Activated T-helper 1 cell treated with anti-CD3 and anti-CD28 coated beads, Interleukin-12 subunit alpha, Interleukin-12 subunit beta, Interleukin-2, Interleukin-4 antibody, amounts not matched to agents 30 ng/mL and 10 ng/mL and 1 ng/mL, durations not matched to agents 14 hours and 24 hours and 36 hours (primary cell): ENCODE measurements at places on chromosomes 1 and 21. TPM values are rescaled to one million over a fixed set of nuclear protein-coding genes. Genes with fewer than 3 reads are reported as not detected.

The OR1C1 gene
- not detected in 2 replicates for total RNA-seq

The ATXN7L2 gene
- total RNA-seq = 17.4 and 18.0 TPM in 2 replicates

The ROR1 gene
- 0.05 TPM in 1 of 2 replicates, not detected in the other for total RNA-seq

The TCHHL1 gene
- total RNA-seq = not detected in 2 replicates

The SPATA45 gene
- not detected in 2 replicates for total RNA-seq

The DARS2 gene
- 41.9 TPM in 2 replicates for total RNA-seq

The ADAMTS5 gene
- not detected in 2 replicates for total RNA-seq

The GNG12 gene
- total RNA-seq = 0.08 and 0.12 TPM in 2 replicates

The AMPD1 gene
- 0.56 TPM in 1 of 2 replicates, not detected in the other for total RNA-seq

The LIN28A gene
- not detected in 2 replicates for total RNA-seq

The UCHL5 gene
- 88.1 and 93.1 TPM in 2 replicates for total RNA-seq

The LCE6A gene
- total RNA-seq = not detected in 2 replicates

The C1orf50 gene
- total RNA-seq = 6.4 and 7.6 TPM in 2 replicates

The LRRC53 gene
- not detected in 2 replicates for total RNA-seq

The TSPEAR gene
- not detected in 2 replicates for total RNA-seq

The CAPZA1 gene
- total RNA-seq = 239 and 242 TPM in 2 replicates

The MYOM3 gene
- not detected in 2 replicates for total RNA-seq

The EFNA3 gene
- 2.8 and 3.0 TPM in 2 replicates for total RNA-seq

The ZNF687 gene
- 26.9 and 27.3 TPM in 2 replicates for total RNA-seq

The OR2T35 gene
- total RNA-seq = not detected in 2 replicates

The FCAMR gene
- not detected in 2 replicates for total RNA-seq

The SLC35D1 gene
- 20.4 and 20.5 TPM in 2 replicates for total RNA-seq

The COL11A1 gene
- not detected in 2 replicates for total RNA-seq

The HSD3B2 gene
- total RNA-seq = not detected in 2 replicates

The CFAP74 gene
- total RNA-seq = not detected in 2 replicates

The C1orf226 gene
- not detected in 2 replicates for total RNA-seq

The JAK1 gene
- total RNA-seq = 102 TPM in 2 replicates

The CACNA1E gene
- not detected in 2 replicates for total RNA-seq

The LRRIQ3 gene
- 0.31 and 0.49 TPM in 2 replicates for total RNA-seq

The LPAR3 gene
- total RNA-seq = 0.34 and 0.47 TPM in 2 replicates

The IGSF9 gene
- total RNA-seq = not detected in 2 replicates

The F5 gene
- total RNA-seq = 58.0 and 58.2 TPM in 2 replicates

The PIK3R3 gene
- 3.6 TPM in 2 replicates for total RNA-seq

The CD34 gene
- total RNA-seq = not detected in 2 replicates

The CFHR5 gene
- not detected in 2 replicates for total RNA-seq

The AADACL4 gene
- not detected in 2 replicates for total RNA-seq

The SPATA17 gene
- total RNA-seq = not detected in 2 replicates

The LCE5A gene
- total RNA-seq = not detected in 2 replicates

The CELA3A gene
- total RNA-seq = not detected in 2 replicates

The OR2T2 gene
- not detected in 2 replicates for total RNA-seq

The PTAFR gene
- total RNA-seq = 0.24 and 0.62 TPM in 2 replicates

The TBX19 gene
- total RNA-seq = 2.0 and 2.5 TPM in 2 replicates

The SPRR2E gene
- not detected in 2 replicates for total RNA-seq

The SMPDL3B gene
- 0.29 and 0.60 TPM in 2 replicates for total RNA-seq

The INSRR gene
- 0.65 and 0.78 TPM in 2 replicates for total RNA-seq

The BEND5 gene
- 3.0 and 4.2 TPM in 2 replicates for total RNA-seq

The LAMC1 gene
- total RNA-seq = 0.44 and 0.49 TPM in 2 replicates

The OR2L2 gene
- 0.07 and 0.08 TPM in 2 replicates for total RNA-seq

The HPDL gene
- total RNA-seq = 31.0 and 34.8 TPM in 2 replicates

The LMX1A gene
- total RNA-seq = not detected in 2 replicates

The PLA2G2A gene
- not detected in 2 replicates for total RNA-seq

The HAO2 gene
- total RNA-seq = not detected in 2 replicates

The PDC gene
- not detected in 2 replicates for total RNA-seq

The MIXL1 gene
- total RNA-seq = not detected in 2 replicates

The TMEM50A gene
- total RNA-seq = 99.8 and 102 TPM in 2 replicates

The TNFSF18 gene
- total RNA-seq = not detected in 2 replicates

The RERE gene
- 82.0 and 90.9 TPM in 2 replicates for total RNA-seq
